ENCODE measurements at places on chromosomes 3 and 15.

- DNase-seq: no peak
Observed at GRCh38 chr3:46413951-46414350, 6.9 kb downstream of the CCRL2 start.

- no peak for DNase-seq
Observed at GRCh38 chr3:16402451-16402850, 111.0 kb downstream of the RFTN1 start.

DNA sequence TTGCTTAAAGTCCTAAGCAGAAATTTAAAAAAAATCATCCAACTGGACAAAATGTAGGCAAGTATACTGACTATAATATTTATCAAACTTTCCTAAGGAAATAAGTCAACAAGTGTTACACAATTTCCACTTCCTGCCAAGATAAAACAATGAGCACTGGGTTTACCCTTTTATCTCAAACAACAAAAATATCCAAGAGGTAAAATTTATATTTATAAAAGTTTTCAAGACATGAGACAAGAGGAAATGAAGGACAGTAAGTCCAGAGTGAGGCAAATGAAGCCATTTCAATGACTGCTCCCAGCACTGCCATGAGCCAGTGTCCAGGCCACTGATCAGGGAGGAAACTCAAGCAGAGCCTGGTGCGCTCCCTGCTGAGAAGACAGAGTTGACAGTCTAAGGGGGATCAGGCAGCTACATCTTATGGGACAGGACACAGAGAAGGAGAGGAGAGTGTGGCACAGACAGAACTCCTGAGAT lies 439.4 kb downstream of the RAP2B start:
- no peak for DNase-seq

GRCh38 chr3:144775551-144775950 lies 803.9 kb downstream of the DIPK2A start:
- DNase-seq: no peak

GRCh38 chr3:149585401-149585726 lies 72.5 kb downstream of the WWTR1 start:
- no peak for DNase-seq

- DNase-seq: peak; percentile 38
Observed at GRCh38 chr3:116188231-116188785, 257.0 kb downstream of the LSAMP start.

GRCh38 chr3:84925571-84925970 lies 33.2 kb upstream of the CADM2 start:
- DNase-seq: no peak

GRCh38 chr3:35670408-35670965 lies 31.2 kb downstream of the ARPP21 start:
- no peak for DNase-seq

DNA sequence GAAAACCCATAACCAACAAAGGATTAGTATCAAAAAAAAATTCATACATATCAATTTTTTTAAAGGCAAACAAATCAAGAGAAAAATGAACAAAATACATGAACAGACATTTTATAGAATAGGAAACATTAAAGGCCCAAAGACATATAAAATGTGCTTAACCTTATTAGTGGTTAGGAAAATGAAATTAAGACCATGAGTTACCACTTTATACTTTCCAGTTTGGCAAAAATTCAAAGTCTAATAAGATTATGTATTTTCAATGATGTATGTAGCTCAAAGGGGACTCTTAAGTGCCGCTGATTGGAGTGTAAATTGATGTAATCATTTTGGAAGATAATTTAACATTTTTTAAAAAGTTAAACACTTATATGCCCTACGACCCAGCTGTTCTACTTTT lies 89.2 kb downstream of the BOC start:
- no peak for DNase-seq

DNA sequence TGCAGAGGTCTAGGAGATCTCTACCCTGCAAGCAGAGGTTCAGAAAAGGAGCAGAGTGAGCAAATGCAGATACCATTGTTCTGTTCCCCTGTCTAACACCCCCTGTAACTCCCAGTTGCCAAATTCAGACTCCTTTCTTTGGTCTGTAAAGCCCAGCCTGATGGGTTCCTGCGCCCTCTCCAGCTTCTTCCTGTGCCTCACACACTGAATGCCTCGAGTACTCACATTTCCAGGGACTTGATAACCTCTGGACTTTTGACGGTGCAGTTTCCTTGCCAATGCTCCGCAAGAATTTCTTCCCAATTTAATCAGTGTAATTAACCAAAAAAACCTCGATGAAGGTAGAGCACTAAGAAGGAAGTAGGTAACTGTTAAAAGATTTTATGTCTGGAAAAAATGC lies 19.3 kb downstream of the PDE8A start:
- no peak for DNase-seq

- peak; percentile 41 for DNase-seq
Observed at GRCh38 chr3:37291275-37291700, 116.9 kb upstream of the LRRFIP2 start.

GRCh38 chr3:25573386-25574171 lies 91.1 kb downstream of the TOP2B start:
- DNase-seq: peak; percentile 68

GRCh38 chr3:81829937-81830336 lies 68.5 kb upstream of the GBE1 start:
- no peak for DNase-seq

DNA sequence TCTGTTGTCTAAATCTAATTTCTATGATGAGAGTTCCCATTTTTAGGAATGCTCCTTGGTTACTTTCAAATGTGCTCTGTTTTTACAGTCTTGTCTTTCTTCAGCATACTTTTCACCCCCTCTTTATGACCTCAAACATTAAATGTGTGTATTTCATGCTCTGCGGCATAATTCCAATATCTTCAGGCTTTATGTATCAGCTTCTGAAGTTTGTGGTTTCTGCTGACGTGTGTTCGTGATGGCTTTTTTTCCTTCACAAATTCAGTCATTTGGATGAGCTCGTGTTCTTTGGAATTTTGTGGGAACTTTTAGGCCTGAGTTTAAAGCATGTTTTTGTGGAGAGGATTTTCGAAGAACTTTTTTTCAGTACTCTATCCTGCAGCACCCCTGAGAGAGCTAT lies 97.7 kb upstream of the CHRNA7 start:
- peak; percentile 13 for DNase-seq

DNA sequence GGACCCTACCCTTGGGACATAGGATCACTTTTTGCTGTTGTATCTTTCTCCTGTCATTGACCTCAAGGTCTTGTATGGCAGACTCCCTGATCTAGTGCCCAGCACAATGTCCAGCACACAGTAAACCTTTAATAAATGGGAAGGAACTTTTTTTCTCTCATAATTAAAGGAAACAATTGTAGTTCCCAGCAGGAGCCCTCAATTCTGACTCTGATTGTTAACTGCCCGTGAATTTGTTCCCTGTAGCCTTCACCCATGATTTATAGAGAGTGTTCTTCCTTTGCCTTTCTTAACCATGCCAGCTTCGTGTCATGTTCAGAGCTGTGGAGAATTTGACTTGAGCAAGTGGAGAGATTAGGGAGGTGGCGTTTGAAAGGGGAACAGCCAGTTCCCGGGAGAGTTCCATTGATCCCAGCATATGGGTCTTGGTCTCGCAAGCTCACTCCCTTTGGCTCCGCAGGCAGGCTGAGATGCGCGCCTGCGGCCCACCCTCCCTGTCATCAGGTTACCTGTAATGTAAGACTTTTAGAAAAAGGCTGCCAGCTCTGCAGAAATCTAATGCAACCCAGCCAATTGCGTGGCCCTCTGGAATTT lies 182.6 kb downstream of the TP63 start:
- DNase-seq: no peak

- DNase-seq: no peak
Observed at GRCh38 chr15:78537266-78537905, 2.9 kb upstream of the PSMA4 start.

GRCh38 chr3:120418866-120419490 lies 31.8 kb downstream of the FSTL1 start:
- peak; percentile 65 for DNase-seq

GRCh38 chr3:124861041-124861440 lies 26.1 kb downstream of the ITGB5 start:
- no peak for DNase-seq

- no peak for DNase-seq
Observed at GRCh38 chr3:135136361-135137100, 341.5 kb downstream of the EPHB1 start.

DNA sequence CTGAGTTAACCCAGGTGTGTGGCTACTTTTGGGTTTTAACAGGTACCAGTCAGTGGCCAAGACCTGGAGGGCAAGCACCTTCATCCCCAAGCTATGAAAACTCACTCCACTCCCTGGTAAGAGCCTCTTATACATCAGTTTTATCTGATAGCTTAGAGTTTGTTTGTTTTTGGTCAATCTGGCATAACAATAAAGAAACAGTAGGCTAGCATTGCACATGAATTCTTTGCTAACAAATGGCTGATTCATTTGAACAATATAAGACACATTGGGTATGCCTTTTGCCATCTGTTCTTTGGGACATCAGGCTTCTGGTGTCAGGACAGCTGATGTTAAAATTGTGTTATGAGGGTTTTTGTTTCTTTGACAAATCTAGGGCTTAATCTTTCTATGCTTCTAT lies 125.0 kb upstream of the CGNL1 start:
- DNase-seq: peak; percentile 20

DNA sequence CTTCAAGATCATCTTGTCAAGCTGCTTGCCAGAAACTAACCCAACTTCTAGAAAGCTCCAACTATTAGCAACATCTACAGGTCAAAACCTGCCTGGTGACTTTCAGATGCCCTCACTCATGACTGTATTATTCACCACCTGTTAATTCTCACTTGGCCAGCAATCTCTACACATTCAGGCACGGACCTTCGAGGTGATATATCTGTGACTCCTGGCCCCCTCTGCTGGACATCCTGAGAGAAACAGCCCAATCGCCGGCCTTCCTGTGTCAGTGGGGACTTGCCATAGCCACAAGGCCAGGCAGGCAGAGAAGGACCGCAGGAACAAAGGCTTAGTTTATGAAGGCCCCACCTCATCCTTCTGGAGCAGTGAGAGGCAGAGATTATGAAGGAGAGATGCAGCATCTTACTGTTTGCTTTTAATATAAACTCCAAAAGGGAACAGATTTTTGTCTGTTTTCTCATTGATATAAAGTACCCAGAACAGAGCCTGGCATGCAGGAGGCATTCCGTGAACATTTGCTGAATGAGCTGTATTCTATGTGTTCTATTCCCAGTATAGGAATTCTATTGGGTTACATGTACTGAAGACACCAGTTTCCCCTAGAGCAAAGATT lies 24.4 kb upstream of the OCA2 start:
- DNase-seq: peak; percentile 93

DNA sequence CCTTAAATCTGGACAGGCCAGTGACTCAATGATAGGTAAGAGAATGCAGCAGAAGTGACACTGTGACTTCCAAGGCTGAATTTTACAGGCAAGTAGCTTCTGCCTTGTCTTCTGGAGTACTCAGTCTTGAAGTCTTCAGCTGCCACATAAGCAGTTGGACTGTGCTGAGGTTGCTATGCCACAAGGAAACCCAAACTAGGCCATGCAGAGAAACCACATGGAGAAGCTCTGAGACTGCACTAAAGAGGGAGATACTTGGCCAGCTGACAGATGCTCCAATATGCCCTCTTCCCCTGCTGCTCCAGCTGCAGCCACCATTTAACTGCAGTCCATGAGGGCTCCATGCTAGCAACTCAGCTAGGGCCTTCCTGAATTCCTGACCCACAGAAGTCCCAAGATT lies 119.4 kb upstream of the GADL1 start:
- DNase-seq: no peak

GRCh38 chr15:75656331-75656730 lies 8.6 kb downstream of the SNX33 start:
- DNase-seq: no peak

DNA sequence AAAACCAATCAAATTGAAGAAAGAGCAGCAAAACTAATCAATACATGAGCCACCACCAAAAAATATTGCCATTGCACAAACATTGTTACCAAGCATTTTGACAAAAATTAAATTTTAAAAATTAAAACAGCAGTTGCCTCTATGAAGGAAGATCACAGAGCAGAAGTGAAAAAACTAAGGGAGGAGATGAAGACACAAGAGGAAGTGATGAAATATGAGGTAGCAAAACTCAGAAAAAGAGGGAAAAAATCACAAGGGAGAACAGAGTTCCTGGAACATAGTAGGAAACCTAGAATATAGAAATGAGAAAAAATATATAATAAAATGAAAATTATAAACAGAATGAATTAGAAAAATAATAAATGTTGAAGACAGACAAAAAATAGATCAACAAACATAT lies 7.3 kb upstream of the SERPINI2 start:
- DNase-seq: no peak

GRCh38 chr3:196694941-196695848 lies 16.9 kb downstream of the CEP19 start:
- no peak for DNase-seq

GRCh38 chr15:42034628-42035434 lies 14.0 kb upstream of the PLA2G4E start:
- no peak for DNase-seq

DNA sequence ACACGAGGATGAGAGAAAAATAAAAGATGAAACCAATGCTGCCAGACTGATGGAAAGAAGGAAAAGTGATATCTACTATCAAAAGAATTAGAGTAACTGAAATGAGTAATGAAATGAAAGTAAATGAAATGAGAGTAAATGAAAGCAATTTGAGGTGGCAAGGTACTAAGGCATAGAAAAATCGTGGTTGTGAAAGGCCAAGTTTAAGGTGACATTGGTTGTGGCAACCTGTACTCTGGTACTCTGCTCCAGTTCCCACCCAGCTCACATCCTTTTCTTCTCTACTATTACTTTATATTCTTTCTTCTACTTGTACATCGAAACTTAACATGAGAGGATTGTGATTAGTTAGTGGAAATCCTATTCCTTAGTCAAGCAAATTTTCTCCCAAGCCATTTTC lies 10.1 kb downstream of the RFX7 start:
- no peak for DNase-seq

DNA sequence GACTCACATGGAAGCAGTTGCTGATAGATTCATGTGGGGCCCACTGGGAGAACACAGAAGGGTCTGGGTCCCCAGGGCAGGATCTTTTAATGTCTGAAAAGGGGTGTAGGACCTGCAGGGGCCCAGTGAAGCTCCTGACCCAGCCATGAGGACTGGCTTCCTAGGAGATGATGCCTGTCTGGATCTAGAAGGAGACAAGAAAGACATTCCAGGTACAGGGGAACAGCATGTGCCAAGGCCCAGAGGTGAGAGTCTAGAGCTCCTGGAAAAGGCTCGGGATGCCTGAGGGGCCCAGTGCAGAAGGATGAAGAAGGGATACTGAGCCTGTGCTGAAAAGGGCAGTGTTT lies 4.7 kb upstream of the SEMA3F start:
- no peak for DNase-seq
